ENCODE measurements at places on chromosomes 5 and 9.

DNA sequence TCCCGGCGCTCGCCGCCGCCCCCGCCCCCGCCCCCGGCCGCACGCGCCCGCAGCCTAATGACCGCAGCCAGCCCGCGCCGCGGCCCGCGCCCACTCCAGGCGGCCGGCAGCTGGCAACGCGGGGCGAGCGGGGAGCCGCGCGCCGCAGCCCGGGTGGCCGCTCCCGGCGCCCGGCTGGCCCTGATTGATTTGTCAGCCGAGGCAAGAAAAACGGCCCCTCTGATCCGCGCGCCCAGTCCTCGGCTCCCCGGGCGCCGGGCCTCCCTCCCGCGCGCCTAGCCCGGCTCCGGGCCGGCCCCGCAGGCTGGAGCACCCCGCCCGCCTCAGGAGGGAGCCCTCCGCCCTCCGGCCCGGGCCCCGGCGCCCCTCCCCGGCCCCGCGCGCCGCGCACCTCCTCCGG, 11.9 kb upstream of the LHX2 start:
- no peak for DNase-seq

DNA sequence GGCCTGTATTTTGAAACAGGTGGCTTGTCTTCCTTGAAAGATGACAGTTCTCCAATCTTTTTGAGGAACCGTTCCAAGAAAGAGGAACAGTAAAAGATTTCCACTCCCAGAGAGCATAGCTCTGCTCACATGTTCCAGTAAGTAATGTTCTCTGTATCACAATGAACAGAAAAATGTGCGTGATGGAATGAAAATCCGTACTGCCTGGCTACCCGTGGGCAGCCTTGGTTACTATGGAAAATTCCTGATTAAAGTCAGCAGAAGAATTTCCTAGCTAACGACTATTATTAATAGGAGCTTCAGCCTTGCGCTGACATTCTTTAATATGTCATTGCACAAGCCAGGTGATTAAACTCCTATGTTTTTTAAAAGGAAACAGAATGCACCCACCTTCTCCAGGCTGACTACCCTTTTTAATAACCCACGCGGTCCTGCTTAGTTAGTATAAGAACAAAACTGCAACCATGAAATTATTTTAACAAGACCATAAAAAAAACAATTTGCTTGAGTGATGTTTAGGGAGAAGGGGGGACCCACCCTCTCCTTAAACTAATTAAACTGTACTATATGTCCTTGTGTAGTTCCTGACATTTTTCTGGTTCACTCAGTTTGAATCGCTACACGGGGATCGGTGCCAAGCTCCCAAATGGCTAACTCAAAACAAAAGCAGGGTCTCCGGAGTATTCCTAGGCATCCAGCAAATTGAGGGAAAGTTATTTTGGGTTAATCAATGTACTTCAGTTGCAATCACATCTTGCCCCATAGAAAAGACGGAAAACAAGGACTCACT, 54.8 kb upstream of the CPEB4 start:
- no peak for DNase-seq

GRCh38 chr5:149044453-149045088, 18.3 kb downstream of the SH3TC2 start:
- DNase-seq = no peak

DNA sequence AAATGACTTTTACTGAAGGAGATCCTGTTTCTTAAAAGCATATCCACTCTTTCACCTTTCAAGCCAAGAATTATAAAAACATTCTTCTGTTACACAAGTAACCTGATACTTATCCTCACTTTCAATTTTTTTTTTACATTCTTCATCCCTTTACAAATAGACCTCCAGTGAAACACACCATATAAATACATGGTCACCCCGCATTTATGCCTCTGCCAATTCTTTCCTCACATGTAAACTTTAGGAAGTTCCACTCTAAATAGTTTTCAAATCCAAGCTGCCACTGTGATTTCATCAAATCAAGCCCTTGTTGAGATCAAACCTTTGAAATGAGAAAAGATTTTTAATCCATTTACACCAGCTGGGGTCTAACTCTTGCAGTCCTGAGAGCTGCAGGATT, 40.0 kb downstream of the GAS1 start:
- no peak for DNase-seq

DNA sequence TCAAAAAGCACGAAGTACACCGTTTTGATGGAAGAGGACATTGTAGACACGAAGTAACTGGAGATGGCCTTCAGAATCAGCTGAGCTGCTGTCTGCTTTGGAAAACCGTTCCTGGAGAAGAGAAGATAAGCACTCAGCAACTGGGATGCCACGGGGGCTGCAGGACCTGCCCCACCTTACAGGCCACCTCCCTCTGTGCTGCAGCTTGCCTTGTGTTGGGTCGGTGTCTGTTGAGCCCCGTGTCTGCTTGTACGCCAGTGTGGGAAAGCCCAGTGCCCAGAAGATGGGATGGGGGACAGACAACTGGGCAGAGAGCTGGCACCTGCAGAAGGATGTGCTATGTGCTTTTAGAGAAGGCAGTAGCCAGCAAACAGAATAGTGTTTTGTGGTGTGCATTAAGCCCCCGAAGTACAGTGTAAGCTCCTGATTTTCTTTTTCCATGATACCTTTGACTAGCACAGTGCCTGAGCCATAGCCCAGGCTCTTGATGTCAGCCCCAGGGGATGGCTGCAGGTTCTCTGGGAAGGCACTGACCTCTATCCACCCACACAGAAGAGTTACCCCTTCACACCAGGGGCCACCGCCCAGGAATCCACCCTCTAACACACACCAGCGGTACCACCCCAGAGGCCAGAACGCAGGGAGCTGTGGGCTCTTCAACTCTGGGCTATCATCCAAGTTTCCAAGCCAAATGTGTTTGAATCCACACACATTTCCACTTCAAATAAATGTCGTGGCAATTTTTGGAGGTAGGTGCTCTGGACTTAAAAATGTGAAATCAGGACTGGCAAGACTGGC, 63.8 kb downstream of the MACROH2A1 start:
- DNase-seq = no peak

- DNase-seq = no peak
Observed at GRCh38 chr9:70829591-70830265, 291.7 kb downstream of the TRPM3 start.

DNA sequence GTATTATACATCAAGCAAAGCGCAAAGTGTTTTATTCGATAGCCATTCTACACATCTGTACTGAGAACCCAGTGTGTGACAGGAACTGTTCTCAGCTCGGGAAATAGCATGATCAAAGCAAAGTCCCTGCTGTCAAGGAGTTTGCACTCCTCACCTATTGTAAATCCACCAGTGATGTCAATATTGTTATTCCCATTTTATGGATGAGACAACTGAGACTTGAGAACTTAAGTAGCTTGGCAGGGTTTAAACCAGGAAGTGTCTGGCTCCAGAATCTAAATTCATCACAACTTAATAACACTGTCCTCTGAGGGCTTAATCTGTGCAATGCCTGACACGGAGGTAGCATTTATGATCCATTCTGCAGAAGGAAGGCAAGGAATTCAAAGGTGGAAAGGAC, 50.7 kb downstream of the ADAM19 start:
- no peak for DNase-seq

DNA sequence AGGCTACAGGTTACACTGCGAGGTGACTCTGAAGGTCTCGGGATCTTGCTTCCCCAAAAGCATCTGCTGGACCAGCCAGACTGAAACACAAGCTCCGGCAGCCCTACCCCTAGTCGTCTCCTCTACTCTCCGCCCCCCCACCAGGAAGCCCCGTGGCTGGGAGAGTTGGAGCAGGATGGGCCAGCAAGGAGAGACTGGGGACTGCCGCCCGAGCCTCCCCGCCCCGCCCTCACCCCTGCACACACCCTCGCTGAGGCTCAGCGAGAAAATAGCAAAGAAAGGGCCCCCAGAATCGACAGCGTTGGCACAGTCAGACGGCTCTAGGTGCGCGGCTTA, 1.3 kb downstream of the TRIM7 start:
- DNase-seq = no peak

DNA sequence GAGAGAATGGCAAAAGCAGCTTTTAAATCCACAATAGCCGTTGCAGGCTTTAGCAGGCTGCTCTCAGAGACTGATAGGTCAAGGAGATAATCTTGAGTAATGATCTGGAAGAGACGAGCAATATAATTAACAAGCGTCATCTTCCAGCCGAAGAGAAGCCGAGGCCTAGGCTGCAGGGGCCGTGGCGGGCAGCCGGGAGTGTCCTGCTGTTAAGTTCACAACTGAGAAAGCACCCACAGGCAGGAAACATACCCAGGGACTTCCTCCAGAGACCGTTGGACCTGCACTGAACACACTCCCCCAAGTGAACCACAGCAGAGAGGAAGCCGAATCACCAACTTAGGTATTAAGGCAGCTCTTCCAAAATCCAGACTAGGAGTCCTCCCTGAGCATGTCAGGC, 182.3 kb downstream of the IRX2 start:
- DNase-seq = peak; percentile 89

DNA sequence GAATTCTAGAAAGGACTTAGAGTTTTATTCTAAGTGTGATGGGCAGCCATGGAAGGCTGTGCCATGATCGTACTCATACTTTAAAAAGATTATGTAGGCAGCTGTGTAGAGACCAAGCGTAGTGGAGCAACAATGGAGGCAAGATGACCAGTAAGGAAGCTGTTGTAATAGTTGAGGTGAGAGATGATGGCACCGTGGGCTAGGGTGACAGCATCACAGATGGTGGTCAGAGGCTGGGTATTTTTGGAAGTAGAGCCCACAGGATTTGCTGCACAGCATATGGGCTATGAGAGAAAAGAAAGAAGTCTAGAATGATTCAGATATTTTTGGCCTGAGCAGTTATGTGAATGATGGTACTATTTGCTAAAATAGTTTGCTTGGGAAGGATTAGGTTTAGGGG, 7.7 kb downstream of the ARHGAP26 start:
- DNase-seq = no peak

DNA sequence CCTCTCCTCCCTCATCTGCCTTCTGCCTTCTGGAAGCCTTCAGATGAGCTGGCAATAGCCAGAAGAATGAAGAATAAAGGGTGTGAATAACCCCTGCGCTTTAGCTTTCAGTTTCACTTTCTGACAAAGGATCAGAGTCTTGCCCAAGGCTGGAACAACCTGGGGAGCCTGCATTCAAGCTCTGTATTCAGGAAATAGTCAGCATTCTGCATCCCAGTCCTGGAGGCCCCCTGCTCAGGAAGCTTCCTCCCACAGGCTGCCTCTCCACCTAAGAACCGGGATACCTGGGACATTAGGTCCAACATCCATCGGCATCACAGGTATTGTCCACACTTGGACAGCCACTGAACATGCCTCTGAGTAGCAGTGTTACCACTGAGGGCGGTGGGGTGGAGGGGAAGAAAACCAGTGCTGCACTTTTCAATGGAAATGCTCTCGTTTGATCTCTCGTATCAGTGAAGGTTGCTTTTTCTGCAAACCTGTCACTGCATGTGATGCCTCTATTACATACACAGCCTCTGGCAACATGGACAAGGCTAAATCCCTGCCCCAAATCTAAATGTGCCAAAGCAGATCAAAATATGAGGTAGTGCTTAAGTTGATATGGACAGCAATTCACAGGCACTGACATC, 39.8 kb upstream of the ACO1 start:
- no peak for DNase-seq

DNA sequence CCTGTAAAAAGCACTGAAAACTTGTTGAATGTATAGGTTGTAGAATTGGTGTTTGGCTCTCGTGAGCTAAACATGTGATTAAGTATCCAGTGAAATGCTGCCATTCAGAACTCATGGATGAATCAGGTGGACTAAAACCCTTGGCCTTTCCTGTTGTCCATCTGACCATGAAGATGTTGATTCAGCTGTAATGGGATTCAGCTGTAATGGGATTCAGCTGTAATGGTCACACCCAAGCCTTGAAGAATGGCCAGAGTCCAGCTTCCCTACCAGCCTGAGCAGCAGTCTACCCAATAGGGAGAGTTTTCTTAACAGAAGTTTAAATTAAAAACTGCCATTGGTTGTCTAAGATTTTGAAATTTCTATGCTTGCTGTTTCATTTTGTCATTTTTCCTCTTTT, 18.1 kb downstream of the MAMDC2 start:
- DNase-seq = no peak

DNA sequence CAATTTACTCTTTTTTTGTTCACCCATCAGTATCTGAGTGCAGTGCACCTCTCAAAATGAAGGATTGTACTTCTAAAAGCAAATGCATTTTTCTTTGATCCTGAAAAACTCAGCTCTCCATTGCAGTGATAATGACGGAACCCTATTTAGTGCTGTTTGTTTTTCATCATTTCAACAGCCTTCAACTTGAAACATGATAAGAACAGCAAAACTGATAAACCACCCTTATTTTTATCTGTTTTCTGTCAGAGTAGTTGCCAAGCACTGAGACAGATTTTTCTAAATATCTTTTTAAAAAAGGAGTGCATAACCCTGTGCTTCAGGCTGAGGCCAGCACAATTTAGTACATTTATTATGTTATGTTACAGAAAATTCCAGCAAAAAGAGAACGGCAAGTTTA, 549.8 kb upstream of the DMAC1 start:
- no peak for DNase-seq

DNA sequence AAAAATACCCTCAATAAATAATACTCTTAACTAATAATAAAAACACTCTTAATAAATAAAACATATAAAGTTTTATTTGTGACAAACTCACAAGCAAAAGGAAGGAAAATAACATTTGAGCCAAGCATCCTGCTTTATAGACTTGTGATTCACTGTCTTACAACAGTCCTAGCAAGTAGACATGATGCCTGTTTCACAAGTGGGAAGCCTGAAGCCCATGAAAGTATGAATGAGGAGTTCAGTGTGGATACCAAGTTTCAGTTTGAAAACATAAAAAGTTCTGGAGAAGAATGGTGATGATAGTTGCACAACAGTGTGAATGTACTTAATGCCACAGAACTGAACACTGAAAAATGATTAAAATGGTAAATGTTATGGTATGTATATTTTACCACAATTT, 10.9 kb downstream of the HABP4 start:
- no peak for DNase-seq

DNA sequence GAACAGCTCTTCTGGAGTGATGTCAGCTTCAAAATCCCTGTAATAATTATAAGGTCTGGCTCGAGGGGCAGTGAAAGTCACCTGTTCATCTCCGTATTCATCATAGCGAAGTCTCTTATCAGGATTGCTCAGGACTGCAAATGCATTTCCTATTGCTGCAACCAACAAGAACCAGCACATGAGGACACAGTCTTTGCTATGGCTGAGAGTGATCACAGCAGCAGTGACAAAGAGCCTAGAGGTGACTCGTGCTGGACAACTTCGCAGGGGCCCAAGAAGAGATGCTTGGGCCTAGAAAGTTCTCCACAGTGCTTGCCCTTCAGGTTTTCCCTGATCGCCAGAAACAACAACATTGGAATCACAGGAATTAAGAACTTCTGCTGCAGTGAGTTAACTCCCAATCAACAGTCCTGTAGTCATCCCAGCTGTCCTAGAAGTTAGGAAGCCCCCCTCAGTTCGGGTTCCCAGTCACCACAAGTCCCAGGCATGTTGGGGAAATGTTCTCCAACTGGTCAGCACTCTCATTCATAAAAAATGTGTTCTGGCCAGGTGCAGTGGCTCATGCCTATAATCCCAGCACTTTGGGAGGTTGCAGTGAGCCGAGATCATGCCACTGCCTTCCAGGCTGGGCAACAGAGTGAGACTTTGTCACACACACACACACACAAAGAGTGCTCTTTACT, 13.0 kb downstream of the DNAJC18 start:
- DNase-seq = no peak

GRCh38 chr9:21993893-21994555, at the start of gene CDKN2A:
Gene CDKN2A, minus strand, starts transcription at chr9:21994392.
- DNase-seq = peak; percentile 31

GRCh38 chr5:42614509-42614908, 142.1 kb upstream of the CCDC152 start:
- no peak for DNase-seq

- DNase-seq = no peak
Observed at GRCh38 chr5:89043676-89044075, 160.7 kb upstream of the MEF2C start.
